ENCODE measurements at places on chromosomes 3 and 15.
A peak's percentile ranks its signal among the peaks of the same experiment; 100 is the strongest.

GRCh38 chr15:51649659-51650521, 27.3 kb upstream of the DMXL2 start:
- DNase-seq, result peak; percentile 75

- no peak for DNase-seq
Observed at GRCh38 chr3:176920766-176921160, 276.5 kb downstream of the TBL1XR1 start.

GRCh38 chr15:101371081-101371480, 76.0 kb upstream of the SNRPA1 start:
- no peak for DNase-seq

DNA sequence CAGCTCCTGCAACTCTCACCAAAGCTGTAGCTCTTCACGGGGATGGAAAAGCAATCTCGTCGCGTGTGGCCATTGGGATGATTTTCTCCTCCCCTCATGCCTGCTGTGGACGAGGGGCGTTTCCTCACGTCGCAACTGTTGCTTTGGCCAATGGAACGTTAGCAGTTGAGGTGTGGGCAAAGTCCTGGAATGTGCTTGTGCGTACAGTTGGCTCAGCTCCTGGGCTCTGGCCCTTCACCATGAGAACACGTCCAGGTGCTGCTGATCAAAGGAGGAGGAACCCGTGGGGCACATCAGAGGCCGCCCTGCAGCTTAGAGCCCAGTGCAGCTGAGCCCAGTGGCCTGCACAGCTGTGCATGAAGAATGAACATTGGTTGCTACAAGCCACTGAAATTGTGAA, 186.1 kb downstream of the TJP1 start:
- peak; percentile 10 for DNase-seq

DNA sequence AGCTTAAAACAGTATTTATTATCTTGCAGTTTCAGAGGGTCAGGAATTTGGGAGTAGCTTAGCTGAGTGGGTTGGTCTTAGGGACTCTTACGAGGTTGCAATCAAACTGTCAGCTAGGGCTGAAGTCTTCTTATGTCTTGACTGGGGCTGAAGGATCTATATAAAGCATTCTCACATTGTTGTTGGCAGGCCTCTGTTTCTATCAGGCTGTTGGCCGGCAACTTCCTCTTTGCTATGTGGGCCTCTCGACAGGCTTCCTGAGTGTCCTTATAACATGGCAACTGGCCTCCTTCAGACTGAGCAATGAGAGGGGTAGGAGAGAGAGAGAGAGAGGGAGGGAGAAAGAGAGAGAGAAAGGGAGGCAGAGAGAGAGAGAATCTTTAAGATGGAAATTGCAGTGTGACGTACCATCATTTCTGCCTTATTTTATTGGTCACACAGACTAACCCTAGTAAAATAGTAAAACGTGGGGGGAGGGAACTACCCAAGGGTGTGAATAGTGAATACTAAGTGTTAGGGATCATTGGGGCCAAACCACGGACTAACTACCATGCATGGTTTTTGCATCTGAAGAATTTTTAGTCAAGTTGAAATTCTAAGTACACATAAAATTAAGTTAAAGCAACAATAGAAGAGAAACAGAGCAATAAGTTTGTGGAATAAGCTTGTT, 16.1 kb downstream of the FGF7 start:
- no peak for DNase-seq

- no peak for DNase-seq
Observed at GRCh38 chr3:50381383-50381782, 22.1 kb upstream of the TMEM115 start.

DNA sequence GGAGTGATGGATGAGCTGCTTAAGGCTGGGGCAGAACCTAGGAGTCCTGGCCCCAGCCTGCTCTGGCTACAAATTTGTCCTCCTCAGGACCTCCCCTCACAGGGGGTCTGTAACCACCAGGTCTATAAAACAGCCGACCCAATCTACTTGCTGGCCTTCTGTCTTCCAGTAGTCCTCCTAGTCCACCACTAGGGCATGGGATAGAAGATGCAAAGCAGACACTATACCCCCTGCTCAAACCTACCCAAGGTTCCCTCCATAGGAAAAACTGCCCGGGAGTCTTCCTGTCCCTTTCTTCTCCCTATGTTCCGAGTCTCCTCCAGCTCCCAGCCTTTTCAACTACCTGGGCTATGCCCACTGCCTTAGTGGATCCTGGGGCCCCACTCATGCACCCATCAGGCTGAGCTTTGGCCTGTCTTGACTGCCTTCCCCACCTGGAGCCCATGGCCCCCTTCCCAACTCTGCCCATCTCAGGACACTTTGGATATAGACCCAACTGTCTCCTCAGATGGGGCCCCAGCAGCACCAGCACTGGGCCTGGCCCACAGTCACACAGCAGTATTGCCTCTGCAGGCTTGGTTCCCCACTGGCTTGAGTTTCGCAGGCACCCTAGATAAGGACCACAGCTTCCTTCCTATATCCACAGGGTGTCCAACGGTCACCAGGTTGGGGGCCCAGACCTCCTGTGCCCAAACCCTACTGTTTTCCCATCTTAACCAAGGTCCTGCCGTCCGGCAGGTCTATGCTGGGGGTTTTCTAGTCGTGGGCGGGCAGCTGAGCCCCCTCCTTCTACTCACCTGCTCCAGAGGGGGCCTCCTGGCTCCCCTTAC, 1.1 kb downstream of the HYAL3 start:
- DNase-seq, result no peak

- DNase-seq, result peak; percentile 71
Observed at GRCh38 chr3:72031581-72031980, 246.6 kb upstream of the PROK2 start.

GRCh38 chr3:133136114-133137041, 98.2 kb downstream of the TMEM108 start:
- no peak for DNase-seq

GRCh38 chr15:73924171-73924921, 1.9 kb upstream of the LOXL1 start:
- peak; percentile 75 for DNase-seq

- DNase-seq, result no peak
Observed at GRCh38 chr3:193998123-193998448, 137.9 kb upstream of the HES1 start.

- no peak for DNase-seq
Observed at GRCh38 chr3:152853196-152853595, 18.3 kb downstream of the P2RY1 start.

DNA sequence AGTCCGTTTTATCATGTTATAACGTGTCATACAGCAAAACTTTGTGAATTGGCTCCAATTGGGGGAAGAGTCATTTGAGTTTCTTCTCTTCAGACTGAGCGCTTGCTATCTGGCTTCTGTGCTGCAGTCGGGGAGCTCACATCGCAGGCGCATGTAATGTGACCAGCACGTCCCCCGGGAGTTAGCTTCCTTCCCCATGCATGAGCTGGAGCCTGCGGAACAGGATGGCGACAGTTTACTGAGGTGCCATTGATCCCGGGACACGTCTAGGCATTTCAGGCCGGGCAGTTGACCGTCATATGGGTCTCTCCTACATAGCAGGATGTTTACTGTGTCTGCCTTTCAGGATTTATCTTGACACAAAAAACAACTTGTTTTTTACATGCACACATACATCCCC, 44.8 kb downstream of the CMTM8 start:
- DNase-seq, result no peak

GRCh38 chr15:33341953-33342352, 31.2 kb downstream of the RYR3 start:
- DNase-seq, result no peak

- DNase-seq, result peak; percentile 87
Observed at GRCh38 chr3:106745344-106746168, 631.7 kb upstream of the CCDC54 start.

GRCh38 chr3:132368515-132368914, 48.8 kb upstream of the DNAJC13 start:
- DNase-seq, result no peak

DNA sequence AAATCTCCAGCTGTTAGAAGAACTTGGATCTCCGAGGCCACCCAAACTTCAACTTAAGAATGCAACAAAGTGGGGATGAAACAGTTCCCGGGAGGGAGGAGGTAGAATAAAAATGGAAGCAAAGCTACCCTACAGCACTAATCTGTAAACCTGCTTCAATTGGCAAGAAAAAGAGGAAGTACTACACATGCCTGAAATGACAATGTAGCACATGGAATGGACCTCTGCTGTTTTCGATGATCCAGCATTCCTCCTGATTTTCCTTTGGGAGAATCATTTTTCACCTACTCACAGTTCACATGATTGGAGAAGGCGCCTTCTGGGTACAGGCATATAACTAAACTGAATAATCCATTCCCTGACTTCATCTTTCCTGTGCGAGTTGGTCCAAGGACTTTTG, 1081.5 kb downstream of the FHIT start:
- no peak for DNase-seq

- DNase-seq, result no peak
Observed at GRCh38 chr3:112654492-112654891, 13.5 kb upstream of the CCDC80 start.

DNA sequence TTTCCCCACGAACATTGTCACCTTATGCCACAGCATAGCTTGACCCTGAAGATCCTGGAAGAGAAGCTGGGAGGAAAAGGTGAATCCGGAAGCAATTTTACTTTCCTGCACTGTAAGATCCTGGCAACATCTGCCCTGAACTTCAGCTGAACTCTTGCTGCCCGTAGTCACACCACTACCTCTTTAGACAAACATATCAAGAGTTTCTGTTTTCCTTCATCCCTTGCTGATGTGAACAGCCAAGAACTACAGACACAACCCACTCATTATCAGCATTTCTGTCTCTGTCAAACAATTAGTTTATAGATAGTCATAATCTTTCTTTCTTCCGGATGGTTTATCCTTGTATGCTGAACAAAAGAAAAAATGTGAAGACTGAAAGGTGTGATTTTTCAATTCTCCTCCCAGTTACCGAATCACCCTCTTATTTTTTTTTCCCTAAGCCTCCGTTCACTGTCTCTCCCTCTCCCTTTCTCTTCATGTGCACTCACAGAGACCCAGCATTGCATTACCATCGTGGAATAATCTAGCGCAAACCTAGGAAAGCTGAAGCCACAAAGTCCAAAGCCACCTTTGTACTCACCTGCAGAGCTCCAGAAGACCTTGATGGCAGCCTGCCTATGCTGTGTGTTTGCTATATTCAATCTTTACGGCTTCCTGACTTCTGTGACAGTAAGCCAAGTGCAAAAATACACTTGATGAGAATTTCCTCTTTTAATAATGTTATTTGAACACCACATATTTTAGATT, 229.2 kb downstream of the CDIN1 start:
- DNase-seq, result peak; percentile 64

- peak; percentile 29 for DNase-seq
Observed at GRCh38 chr3:89000886-89001285, 106.5 kb upstream of the EPHA3 start.

DNA sequence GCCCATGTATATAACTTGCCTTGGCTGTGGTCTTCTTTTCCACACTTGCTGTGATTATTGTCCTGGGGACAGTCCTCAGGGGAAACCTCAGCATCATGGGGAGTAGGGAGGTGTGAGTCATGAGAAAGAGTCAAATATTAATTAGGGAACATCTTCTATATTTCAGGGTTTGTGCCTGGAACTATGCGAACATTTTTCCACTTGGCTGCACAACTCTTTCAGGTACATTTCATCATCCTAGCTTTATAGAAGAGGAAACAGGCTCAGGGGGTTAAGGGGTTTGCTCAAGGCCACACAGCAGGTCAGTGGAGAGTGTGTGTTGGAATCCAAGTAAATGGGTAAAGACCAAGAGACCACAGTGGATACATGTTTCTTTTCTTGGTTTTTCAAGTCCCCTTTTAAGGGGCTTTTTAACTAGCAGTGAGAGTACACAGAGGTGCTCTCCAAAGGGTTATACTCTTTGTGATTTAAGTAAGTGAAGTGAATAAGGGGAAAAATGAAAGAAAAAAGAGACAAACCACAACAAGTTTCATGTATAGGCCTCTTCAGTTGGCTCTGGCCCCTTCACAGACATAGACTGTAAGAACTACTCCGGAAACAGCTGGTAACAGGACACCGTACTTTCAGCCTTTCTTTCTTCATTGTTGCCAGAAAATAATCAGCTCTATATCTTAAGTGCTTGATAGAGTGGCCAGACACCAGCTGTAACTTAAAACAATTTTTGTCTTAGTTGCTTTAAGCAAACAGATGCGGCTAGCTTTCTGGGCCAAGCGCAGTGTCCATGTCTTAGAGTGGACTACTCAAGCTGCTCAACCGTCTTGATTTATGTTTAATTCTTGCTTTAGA, 64.6 kb downstream of the EEFSEC start:
- DNase-seq, result no peak

DNA sequence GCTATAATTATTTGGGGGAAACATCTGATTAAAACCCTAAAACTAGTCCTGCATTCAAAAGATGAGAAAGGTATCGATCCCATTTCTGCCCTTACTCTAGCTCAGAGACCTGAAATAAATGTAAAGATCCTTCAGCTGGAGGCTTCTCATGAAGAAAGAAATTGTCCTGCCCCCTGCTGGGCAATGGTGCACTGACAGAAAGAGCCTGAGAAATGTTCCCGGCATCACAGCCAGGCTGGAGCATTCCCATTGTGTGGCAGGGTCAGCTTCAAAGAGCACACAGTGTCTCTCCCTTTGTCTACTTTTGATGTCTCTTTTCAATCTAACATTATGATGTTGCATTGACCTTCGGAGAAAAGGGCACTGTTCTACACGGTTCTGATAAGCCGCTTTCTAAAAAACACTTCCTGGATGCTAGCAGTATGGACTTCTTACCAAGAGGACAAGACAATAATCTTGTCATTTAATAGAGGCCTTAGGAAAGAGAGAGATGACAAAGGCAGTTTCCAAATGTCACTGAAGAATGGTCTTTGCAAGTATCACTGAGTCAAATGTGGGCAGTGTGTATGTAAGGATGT, 287.5 kb downstream of the MAGI1 start:
- peak; percentile 27 for DNase-seq

DNA sequence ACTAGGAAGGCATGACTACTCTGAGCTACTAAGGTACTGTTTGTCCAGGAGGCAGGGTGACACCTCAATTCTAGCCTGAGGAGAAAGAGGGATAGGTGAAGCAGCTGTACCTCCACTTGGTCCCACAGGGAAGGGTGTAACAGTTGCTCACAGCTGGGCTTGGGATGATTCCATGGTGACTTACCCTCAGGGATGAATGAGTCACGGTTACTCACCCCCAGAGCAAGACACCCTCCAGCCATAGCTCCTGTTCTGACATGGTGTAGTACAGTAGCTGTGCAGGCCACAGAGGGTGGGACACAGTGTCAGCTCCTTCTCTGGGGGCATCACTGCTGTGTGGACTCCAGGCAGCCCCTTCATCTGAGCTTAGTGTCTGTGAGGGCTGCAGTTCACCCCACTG, 868.6 kb upstream of the SEMA6D start:
- DNase-seq, result no peak

GRCh38 chr3:182327196-182327681, 466.1 kb upstream of the ATP11B start:
- DNase-seq, result no peak

GRCh38 chr3:133821767-133822638, 16.4 kb downstream of the SRPRB start:
- peak; percentile 82 for DNase-seq

DNA sequence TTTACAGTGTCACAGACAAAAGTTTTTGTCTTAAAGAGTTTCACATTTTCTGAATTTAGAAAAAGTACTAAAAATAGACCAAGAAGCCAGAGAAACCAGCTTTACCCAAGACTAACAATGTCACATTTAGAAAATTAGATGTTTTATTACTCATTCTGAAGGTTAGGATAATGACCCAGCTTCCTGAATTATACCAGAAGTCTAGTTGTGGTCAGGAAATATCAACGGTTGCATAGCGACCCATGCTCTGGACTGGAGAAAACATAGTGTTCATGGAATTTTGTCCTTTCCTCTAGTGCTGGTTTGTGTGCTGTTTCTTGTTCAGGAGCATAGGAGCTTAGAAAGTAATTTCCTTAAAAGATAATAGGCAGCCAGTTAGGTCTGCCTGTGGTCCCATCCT, 59.0 kb downstream of the DPPA2 start:
- DNase-seq, result peak; percentile 86
